Prostate gland (tissue), 2 donors: ENCODE measurements at places on chromosomes 4 and X.
A peak's percentile ranks its signal among the peaks of the same experiment; 100 is the strongest.

DNA sequence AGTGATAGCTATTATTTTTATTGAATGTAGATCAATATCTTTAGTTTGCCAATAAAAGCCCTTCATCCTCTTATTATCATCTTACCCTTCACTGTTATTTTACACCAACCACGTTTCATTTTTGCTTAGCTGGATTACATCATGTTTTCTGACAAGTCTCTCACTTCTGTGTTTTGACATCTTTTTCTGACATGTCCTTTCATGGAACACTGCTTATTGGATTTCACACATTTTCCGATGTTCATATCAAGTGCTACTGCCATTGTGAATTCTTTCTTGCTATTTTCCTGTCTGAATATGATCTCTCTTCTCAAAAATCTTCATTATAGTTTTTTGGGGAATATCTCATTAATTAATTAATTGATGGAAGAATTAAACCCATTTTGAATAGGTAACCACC lies 48.5 kb upstream of the AGA start:
- no peak for DNase-seq

GRCh38 chrX:56468441-56468840 lies 95.0 kb upstream of the UBQLN2 start:
- DNase-seq: no peak

- no peak for DNase-seq
These were observed 90.2 kb downstream of the SLC2A9 start for GRCh38 chr4:9931146-9931545.

- DNase-seq: no peak
These were observed 35.7 kb upstream of the ANK2 start for GRCh38 chr4:113013751-113014150.

GRCh38 chr4:26826721-26827120 lies 33.9 kb upstream of the STIM2 start:
- no peak for DNase-seq

- peak; percentile 15 for DNase-seq
These were observed 31.7 kb upstream of the METAP1 start for GRCh38 chr4:98963538-98964433.

DNA sequence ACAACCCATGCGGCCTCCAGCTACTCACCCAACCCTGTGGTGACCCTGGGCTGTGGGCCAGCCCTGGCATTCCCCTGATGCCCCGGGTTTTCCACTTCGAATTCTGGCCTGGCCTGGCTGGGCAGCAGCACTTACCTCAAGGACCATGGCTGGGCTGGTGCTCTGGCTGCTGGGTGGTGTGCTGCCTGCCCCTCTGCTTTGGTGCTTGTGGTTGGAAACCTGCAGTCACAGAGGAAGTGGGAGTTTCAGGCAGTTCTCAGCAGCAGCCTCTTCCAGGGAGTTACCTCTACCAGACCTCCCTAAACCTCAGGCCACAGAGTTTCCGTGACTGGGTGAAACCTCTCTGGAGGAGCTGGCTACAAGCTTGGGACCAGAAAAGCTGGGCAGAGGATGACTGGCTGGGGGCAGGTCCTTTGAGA lies at the start of gene CXCR3:
Gene CXCR3 (minus strand): TSS at position 209 of the 419 bp plus-strand sequence. CDS start 62 bp downstream, at position 147.
- no peak for DNase-seq

- no peak for DNase-seq
These were observed 7.4 kb upstream of the SMS start for GRCh38 chrX:21933077-21933476.

DNA sequence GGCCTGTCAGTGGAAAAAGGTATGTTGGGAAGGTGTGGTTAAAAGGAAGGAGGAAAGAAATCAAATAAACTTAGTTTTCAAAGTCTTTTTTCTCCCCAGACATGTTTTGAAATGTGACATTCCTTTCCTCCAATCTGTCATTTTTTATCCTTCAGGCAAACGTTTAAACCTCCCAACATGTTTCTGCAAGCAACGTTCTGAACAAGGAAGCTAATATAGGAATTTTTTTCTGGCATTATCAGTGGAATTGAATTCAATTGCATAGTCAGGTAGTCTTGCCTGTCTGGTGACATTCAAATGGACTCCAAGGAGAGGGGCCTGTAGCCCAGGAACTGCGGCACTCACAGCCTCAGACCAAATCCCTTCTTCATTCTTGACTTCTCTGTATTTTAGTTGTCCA lies 30.0 kb upstream of the RASSF6 start:
- peak; percentile 37 for DNase-seq

DNA sequence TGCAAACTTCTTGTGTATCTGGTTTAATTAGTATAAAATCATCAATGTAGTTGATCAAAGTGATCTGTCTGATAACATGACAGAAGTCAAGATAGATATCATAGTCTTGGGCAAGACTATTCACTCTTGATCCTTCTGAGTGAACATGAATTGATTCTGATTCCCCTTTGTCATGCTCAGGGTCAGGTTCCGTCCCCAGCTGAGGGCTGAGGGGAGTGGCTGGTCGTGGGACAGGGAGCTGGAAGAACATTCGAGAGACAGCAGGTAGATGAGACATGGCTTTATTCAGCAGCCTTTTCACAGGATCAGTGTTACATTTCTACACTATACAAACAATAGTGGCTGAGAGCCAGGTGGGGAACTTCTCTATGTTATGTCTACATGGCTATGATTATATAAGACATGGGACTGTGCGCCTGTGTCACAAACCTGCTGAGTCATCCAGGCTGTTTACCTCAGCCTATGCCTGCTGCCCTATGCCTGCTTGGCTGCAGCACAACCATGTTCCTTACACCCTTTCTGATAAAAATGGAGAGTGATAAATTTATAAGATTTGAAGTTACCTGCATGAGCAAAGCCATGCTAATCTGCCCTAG lies 586.9 kb upstream of the NR3C2 start:
- DNase-seq: no peak
